ENCODE measurements at places on chromosomes 5 and 9.
A peak's percentile ranks its signal among the peaks of the same experiment; 100 is the strongest.

GRCh38 chr5:144187699-144188294 lies 17.1 kb downstream of the KCTD16 start:
- DNase-seq, result no peak

DNA sequence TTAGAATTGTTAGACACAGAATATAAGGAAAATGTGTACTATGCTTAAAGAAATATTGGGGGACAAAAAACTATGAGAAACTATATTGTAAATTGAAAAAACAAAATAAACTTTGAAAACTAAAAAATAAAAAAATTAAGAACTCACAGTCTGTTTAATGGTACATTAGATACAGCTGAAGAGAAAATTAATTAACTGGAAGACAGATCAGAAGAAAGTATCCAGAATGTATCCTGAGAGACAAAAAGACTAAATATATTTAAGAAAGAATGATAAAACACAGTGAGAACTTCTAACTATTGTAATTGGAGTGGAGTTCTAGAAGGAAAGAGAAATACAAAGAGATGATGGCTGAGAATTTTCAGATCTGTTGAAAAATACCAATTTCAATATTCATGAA lies 57.6 kb upstream of the SH3PXD2B start:
- no peak for DNase-seq

- no peak for DNase-seq
Observed at GRCh38 chr9:113945784-113946183, 69.7 kb downstream of the ZNF618 start.

DNA sequence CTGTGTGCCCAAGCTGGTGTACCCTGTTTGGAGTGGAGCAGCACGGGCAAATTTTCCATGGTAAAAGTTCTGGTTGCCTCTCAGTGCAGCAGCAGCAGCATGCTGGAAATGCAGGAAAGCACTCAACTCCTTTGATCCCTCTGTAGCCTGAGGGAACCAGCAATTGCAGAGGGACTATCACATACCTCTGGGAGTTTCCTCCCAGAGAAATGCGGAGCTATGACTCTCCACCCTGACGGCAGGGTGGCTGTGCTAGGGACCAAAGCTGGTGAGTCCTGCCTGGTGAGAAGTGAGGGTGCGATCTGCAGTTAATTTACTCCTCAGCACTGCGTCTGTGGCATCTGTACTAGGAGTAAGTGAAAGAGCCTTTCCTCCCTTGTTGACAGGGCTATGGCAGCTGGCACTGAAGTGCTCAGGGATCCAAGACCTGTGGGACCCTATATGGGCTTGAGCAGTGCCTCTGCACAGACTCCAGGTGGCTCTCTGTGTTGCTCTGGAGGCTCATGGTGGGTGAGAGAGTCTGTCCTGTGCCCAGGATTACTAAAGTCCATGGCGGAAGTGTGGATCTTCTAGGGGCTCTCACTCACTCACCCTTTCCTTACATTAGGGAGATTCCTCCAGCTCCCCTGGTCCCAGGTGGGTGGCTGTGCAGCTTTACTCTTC lies 601.2 kb upstream of the TYRP1 start:
- peak; percentile 40 for DNase-seq

- no peak for DNase-seq
Observed at GRCh38 chr5:25649628-25650265, 1005.0 kb upstream of the CDH10 start.

GRCh38 chr5:93421987-93422401 lies 159.0 kb downstream of the NR2F1-AS1 start:
- peak; percentile 55 for DNase-seq

DNA sequence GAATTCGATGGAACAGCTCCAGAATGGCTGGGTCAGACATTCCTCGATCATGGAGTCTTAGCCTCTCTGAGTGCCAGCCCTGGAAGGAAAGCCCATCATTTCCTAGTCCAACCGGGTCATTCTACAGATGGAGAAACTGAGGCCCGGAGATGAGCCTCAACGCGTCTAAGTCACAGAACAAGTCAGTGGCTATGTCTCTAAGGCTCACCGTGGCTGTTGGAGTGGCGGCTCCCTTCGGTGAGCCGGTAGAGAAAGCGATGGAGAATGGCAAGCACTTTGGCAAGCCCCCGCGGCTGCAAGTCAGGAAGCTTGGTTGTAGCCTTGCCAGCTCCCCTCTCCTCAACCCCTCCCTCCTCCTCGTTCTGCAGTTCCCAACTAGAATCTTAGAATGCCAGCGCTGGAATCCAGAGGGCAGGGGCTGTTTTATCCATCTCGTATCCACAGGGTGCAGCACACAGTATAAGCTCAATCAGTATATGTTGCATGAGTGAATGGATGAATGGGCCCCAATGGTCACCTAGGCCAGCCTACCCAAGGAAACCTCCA lies 438 bp upstream of the ARSI start:
- DNase-seq, result peak; percentile 59

GRCh38 chr9:33065157-33066076 lies 11.1 kb downstream of the SMU1 start:
- no peak for DNase-seq

Data from H9 (cell line).